Karpas-422 (cell line): ENCODE measurements at places on chromosomes 5 and 9. TPM values are rescaled to one million over a fixed set of nuclear protein-coding genes. Genes with fewer than 3 reads are reported as not detected.

DNA sequence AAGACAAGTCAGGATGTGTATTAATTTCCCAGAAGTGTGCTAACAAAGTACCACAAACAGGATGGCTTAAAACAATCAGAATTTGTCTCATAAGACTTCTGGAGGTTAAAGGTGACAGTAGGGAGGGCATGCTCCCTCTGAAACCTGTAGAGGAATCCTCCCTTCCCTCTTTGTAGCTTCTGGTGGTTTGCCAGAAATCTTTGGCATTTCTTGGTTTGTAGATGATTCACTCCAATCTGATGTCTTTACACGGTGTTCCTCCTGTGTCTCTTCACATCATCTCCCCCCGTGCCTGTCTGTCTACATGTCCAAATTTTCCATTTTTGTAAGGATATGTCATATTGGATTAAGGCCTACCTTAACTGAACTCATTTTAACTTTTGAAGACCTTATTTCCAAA, 471.5 kb downstream of the ZNF608 start:
- no peak overlapping the region for H3K27ac ChIP-seq
- no peak overlapping the region for H3K4me3 ChIP-seq
- H3K36me3 ChIP-seq = no peaks in the 10 kb centered on the region
- DNase-seq = no peak
- no peaks in the 10 kb centered on the region for H3K27me3 ChIP-seq
- H3K4me1 ChIP-seq = no peaks in the 10 kb centered on the region

- no peaks in the 10 kb centered on the region for H3K27me3 ChIP-seq
- H3K4me1 ChIP-seq = no peaks in the 10 kb centered on the region; the same call in 1 of the 2 replicates
- no peak overlapping the region for H3K27ac ChIP-seq
- H3K4me3 ChIP-seq = no peak overlapping the region
These were observed 11.4 kb downstream of the ABO start for GRCh38 chr9:133263557-133263956.

DNA sequence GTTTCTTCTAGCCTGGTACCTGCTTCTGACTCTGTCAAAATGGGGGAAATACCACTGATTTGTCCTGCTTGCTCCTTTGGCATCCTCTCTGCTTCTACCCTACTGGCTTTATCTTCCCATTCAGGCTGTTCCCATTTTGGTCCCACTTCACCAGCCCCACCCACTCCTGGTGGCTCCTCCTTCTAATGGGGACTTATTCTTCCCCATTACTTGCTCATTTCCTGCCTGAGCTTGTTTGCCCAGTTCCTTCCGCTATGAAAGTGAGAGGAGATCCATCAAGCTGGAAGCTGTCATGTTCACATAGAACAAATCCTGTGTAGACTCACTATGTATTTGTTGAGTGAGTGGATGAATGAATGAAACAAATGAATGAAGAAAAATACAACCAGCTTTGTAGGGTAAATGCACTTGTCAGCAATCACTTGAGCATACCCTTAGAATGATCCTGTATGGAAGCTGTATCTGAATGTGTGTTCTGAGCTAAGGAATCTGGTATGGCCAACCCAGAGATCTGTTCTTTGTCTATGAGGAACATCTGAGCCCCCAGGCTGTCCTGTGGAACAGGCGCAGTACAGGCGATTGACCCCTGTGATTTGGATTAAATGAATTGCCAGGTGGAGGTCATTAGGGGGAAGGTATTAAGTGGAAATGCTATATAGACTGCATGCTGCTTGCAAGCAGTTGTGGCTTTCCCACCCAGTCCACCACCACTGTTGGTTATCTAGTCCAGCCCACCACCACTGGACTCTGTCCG, 89.5 kb downstream of the APBA1 start:
- no peak for DNase-seq
- no peaks in the 10 kb centered on the region for H3K27me3 ChIP-seq
- no peaks in the 10 kb centered on the region for H3K36me3 ChIP-seq
- H3K4me3 ChIP-seq = no peak overlapping the region

GRCh38 chr9:105678163-105678562, 15.9 kb downstream of the TAL2 start:
- H3K27me3 ChIP-seq = no peaks in the 10 kb centered on the region
- DNase-seq = no peak
- H3K36me3 ChIP-seq = no peaks in the 10 kb centered on the region
- peaks cover 83% of the 10 kb centered on the region for H3K4me1 ChIP-seq

- no peaks in the 10 kb centered on the region for H3K27me3 ChIP-seq
- H3K36me3 ChIP-seq = no peaks in the 10 kb centered on the region
- no peaks in the 10 kb centered on the region for H3K4me1 ChIP-seq
- no peak overlapping the region for H3K27ac ChIP-seq
These were observed 509.3 kb downstream of the KDM4C start for GRCh38 chr9:7266911-7267595.

DNA sequence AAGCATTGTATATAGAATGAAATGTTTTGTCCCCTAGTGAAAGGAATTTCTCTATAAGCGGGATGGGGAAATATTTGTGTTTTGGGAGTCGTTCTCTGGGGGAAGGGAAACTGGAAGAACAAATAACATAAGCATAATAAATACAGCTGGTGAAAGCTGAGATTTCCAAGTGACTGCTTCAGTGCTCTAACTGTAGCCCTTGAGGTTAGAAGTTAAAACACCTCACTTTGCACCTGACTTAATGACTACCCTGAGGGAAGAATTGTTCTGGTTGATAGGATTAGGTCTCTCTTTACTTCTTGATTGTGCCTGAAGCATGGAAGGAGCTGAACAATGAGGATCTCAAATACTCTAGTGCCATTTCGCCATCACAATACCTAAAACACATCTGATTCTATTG, 307.4 kb downstream of the MAN2A1 start:
- H3K36me3 ChIP-seq = no peaks in the 10 kb centered on the region
- no peak overlapping the region for H3K27ac ChIP-seq
- H3K4me1 ChIP-seq = no peaks in the 10 kb centered on the region
- no peaks in the 10 kb centered on the region for H3K27me3 ChIP-seq
- DNase-seq = no peak

- H3K27ac ChIP-seq = no peak overlapping the region
- H3K4me3 ChIP-seq = no peak overlapping the region
- DNase-seq = no peak
These were observed 240.1 kb downstream of the NR2F1-AS1 start for GRCh38 chr5:93340881-93341280.

GRCh38 chr5:7848296-7848695, 2.6 kb downstream of the CFAP90 start:
- H3K36me3 ChIP-seq = no peaks in the 10 kb centered on the region
- no peak for DNase-seq
- H3K27ac ChIP-seq = no peak overlapping the region
- no peak overlapping the region for H3K4me3 ChIP-seq

GRCh38 chr5:10704949-10705621, 55.9 kb downstream of the DAP start:
- no peak for DNase-seq
- peak overlapping the region; percentile 100 for H3K27ac ChIP-seq
- peaks cover 91% of the 10 kb centered on the region for H3K4me1 ChIP-seq
- H3K36me3 ChIP-seq = no peaks in the 10 kb centered on the region
- no peaks in the 10 kb centered on the region for H3K27me3 ChIP-seq
- no peak overlapping the region for H3K4me3 ChIP-seq

DNA sequence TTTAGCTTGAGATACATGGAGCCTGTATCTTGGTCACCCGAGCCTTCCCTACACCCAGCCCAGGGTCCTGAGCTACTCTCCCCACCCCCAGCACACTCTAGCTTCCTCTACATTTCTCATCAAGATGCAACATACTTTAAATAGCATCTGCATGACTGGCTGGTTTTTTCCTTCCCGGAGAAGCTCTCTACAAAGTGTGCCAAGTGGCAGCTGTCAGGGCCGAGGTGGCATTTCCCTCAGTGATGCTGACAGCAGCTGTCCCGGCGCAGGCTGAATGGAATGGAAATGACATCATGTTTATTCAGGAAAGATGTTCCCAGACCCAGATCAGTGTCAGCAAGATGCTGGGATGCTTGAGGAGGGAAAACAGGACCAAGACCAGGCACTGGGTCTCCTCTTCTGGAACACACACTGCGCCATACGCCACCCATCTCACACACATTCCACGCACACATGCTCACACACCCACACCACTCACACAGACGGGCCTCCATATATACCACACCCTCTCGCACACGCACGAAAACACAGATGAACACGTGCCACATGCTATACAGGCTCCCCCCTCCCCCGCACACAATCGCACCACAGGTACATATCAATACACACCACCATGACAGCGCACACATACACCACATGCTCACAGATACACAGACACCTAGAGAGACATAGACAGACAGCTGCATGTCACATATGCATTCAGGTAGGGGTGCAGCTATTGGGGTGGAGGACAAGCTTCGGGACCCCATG, 67.8 kb downstream of the LHX2 start:
- no peaks in the 10 kb centered on the region for H3K4me1 ChIP-seq
- no peak overlapping the region for H3K4me3 ChIP-seq
- no peak for DNase-seq
- no peak overlapping the region for H3K27ac ChIP-seq
- H3K27me3 ChIP-seq = no peaks in the 10 kb centered on the region

DNA sequence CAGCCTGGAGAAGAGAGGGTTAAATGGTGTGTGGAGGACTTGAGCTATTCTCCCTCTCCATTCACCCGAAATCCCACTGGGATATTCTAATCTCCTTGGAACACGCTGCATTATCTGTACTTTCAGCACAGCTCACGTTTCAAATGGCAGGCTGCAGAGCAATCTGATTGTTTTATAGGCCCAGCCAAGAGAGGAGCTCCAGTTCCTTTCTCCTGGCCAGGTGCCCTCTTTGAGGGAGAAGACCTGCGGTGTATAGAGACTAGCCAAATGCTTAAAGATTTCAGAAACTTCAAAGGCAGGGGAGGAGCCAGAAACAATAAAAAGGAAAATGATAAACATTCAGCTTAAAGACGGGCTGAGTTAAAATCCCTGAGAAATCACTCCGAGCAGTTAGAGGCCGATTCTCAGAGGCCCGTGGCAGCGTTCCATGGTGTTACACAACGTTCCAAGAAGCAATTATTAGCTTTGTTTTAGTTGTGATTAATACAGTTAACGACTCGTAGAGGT, 564.0 kb upstream of the KLF4 start:
- H3K27me3 ChIP-seq = no peaks in the 10 kb centered on the region
- H3K4me3 ChIP-seq = no peak overlapping the region
- no peaks in the 10 kb centered on the region for H3K36me3 ChIP-seq
- H3K4me1 ChIP-seq = no peaks in the 10 kb centered on the region
- H3K27ac ChIP-seq = no peak overlapping the region

GRCh38 chr9:136741883-136742571, 713 bp downstream of the LCN10 start:
- DNase-seq = no peak
- H3K27ac ChIP-seq = no peak overlapping the region
- H3K27me3 ChIP-seq = no peaks in the 10 kb centered on the region
- no peaks in the 10 kb centered on the region for H3K36me3 ChIP-seq
- H3K4me1 ChIP-seq = peaks cover 10% of the 10 kb centered on the region
- H3K4me3 ChIP-seq = no peak overlapping the region

GRCh38 chr9:7387840-7388239, 411.7 kb downstream of the DMAC1 start:
- no peak for DNase-seq
- no peak overlapping the region for H3K4me3 ChIP-seq
- no peaks in the 10 kb centered on the region for H3K4me1 ChIP-seq
- H3K27ac ChIP-seq = no peak overlapping the region
- no peaks in the 10 kb centered on the region for H3K36me3 ChIP-seq

- DNase-seq = peak; percentile 90
- H3K27ac ChIP-seq = no peak overlapping the region
- no peaks in the 10 kb centered on the region for H3K36me3 ChIP-seq
- no peaks in the 10 kb centered on the region for H3K27me3 ChIP-seq
These were observed 5.1 kb downstream of the MGAT4B start for GRCh38 chr5:179801304-179802206.

GRCh38 chr9:124372038-124372437, 43.2 kb downstream of the PSMB7 start:
- no peak overlapping the region for H3K4me3 ChIP-seq
- no peak overlapping the region for H3K27ac ChIP-seq
- no peaks in the 10 kb centered on the region for H3K4me1 ChIP-seq
- no peaks in the 10 kb centered on the region for H3K27me3 ChIP-seq

GRCh38 chr9:70220216-70220615, 38.6 kb upstream of the SMC5 start:
- no peaks in the 10 kb centered on the region for H3K4me1 ChIP-seq
- H3K36me3 ChIP-seq = no peaks in the 10 kb centered on the region
- no peak overlapping the region for H3K4me3 ChIP-seq
- no peaks in the 10 kb centered on the region for H3K27me3 ChIP-seq

DNA sequence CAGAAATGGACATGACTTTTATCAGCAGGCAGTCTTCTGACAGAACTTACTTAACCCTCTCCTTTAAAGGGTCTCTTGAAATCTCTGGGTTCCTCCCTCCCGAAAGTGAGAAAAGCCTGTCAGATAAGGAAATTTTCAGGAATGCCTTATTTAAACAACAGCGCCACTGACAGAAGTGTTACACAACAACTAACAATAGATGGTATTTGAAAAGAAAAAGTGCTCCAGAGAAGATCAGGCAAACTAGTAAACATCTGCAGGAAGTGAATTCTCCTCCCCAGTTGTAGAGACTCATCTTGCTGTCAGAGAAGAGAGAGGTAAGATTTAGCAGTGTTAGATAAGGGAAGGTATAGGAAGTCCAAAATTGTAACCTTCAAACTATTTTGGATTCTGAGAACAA, 107.2 kb upstream of the NFIL3 start:
- no peak overlapping the region for H3K4me3 ChIP-seq
- no peak for DNase-seq
- no peaks in the 10 kb centered on the region for H3K36me3 ChIP-seq
- no peak overlapping the region for H3K27ac ChIP-seq
- no peaks in the 10 kb centered on the region for H3K27me3 ChIP-seq

GRCh38 chr5:168307022-168307421, 15.6 kb downstream of the WWC1 start:
- H3K27me3 ChIP-seq = peaks cover 2% of the 10 kb centered on the region; the same call in 1 of the 2 replicates
- H3K36me3 ChIP-seq = no peaks in the 10 kb centered on the region
- no peak for DNase-seq
- no peak overlapping the region for H3K4me3 ChIP-seq
- no peak overlapping the region for H3K27ac ChIP-seq

The INSL6 gene
- total RNA-seq = not detected in 2 replicates

The WNT8A gene
- total RNA-seq = not detected in 2 replicates

The CLK4 gene
- total RNA-seq = 27.7 and 29.0 TPM in 2 replicates

The CDH6 gene
- total RNA-seq = not detected in 2 replicates

The ZNF454 gene
- not detected in 2 replicates for total RNA-seq

The CDC25C gene
- 6.1 and 11.1 TPM in 2 replicates for total RNA-seq

The SGCD gene
- not detected in 2 replicates for total RNA-seq

The SOX30 gene
- not detected in 2 replicates for total RNA-seq

The CDKN2B gene
- 2.0 and 4.3 TPM in 2 replicates for total RNA-seq

The TERT gene
- total RNA-seq = 2.2 and 3.3 TPM in 2 replicates

The FBXW11 gene
- 52.3 and 72.9 TPM in 2 replicates for total RNA-seq
